Activated CD4-positive, alpha-beta T cell treated with anti-CD3 and anti-CD28 coated beads, Interleukin-2, amount 50 U/mL, for 24 hours (primary cell): ENCODE measurements at places on chromosomes 1 and 21.

GRCh38 chr1:161915051-161915503 is 108.6 kb downstream of the OLFML2B start:
- no peak for DNase-seq

- DNase-seq = no peak
Observed at GRCh38 chr1:97901017-97901658, 19.7 kb downstream of the DPYD start.

DNA sequence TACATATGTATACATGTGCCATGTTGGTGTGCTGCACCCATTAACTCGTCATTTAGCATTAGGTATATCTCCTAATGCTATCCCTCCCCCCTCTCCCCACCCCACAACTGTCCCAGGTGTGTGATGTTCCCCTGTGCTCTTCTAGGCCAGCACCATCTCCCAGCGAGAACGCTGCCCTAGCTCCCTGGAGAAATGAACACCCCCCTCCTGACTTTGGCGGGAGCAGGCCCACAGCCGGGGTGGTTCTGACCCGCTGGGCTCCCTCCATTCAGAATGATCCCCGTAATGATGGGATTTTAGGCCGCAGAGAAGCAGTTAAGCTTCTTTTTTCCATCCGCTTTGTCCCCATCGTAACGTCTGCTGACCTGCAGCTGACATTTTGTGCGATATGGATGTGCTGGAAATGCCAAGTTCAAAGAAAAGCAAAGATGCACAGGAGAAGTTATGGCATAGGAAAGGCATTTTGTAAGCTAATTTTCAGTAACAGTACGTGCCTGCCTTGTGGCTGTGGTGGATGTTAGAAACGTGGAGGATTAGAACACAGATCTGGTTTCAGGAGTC is 39.3 kb downstream of the ELK4 start:
- no peak for DNase-seq

DNA sequence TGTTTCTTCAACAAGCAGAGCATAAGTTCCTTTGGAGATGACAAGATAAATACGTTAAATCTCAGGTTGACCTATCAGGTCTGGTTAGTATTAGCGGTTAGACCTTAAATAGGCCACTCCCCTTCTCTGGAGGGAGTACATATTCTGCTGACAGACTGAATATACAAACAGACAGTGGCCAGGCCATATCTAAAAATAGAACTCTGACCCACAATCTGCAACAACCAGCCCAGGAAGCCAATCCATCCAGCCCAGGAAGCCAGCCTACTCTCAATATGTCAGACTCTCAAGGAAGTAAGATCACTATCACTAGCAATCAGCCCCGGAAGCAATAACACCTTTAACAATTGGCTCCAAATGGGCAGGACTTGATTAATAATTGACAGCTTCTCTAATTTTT is 6.7 kb downstream of the IL20 start:
- no peak for DNase-seq

GRCh38 chr1:39732730-39733129 is 6.0 kb upstream of the PPIE start:
- no peak for DNase-seq

DNA sequence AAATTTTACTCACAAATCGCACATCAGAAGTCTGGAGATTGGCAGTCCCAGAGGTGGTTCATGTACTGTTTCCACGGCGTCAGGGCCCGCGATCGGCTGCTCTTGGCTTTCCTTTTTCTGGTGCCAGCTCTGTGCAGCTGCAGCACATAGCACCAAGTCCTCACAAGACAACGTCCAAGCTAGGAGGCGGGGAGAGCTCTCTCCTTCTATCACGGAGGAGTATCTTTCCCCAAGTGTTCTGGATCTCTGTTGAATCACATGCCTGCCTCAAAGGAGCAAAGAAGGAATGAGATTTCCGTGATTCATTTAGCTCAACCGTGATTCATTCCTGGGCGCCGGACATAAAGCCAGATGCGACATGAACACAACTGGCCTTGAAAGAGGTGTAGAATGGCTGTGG is 25.5 kb downstream of the MT1HL1 start:
- DNase-seq = no peak

DNA sequence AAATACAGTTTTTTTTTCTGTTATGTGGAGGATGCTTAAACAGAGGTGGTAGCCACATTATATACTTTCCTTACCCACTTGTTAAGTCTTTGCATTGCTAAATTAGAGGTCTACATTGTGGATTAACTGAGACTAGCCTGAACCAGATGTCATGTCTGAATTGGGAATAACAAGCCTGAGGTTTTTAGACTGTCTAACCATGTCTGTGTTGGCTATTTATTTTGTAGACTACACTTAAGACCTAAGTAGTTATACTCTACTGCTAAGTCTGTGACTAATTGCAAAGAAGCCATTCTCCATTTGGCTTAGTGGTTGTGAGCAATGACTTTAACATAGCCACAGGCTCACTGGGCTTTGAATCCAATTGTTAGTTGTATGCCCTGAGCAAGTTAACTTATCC is 45.4 kb downstream of the CDC14A start:
- no peak for DNase-seq

DNA sequence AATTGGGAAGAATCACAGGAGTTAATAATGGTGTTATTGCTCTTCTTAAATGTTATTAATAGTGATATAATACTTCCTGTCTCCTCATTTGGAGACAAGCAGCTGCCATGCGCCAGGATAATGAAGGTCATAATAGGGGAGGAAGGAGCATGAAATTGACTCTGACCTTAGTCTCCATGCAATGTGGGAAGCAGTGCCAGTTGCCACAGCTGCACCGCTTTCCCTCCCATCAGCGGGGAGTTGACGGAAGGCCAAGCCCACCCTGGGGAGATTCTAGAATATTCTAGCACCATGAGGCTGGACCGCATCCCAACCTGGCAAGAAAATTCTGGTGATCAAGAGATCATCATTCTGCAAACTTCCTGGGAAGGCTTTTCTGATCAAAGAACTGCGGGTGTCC is 11.0 kb upstream of the OLIG1 start:
- no peak for DNase-seq
